GM20000 (cell line): ENCODE measurements at places on chromosomes 2 and 18.

DNA sequence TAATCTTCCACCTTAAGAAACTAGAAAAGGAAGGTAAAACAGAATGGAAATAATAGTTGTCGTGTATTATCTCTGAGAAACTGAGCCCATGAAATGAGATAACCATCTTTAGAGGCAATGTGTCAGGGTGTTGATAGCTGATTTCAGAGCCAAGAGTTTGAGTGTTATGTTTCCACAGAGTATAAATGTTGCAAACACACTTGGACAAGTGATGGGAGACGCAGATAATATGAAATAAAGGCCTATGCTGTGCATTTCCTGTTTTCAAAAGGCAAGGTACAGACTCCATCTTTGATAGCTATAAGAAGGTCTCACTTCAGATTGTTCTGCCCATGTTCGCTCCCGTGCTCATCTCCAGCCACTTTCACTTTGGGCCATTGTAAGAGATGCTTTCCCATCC lies 25.9 kb upstream of the DNER start:
- no peak for DNase-seq

DNA sequence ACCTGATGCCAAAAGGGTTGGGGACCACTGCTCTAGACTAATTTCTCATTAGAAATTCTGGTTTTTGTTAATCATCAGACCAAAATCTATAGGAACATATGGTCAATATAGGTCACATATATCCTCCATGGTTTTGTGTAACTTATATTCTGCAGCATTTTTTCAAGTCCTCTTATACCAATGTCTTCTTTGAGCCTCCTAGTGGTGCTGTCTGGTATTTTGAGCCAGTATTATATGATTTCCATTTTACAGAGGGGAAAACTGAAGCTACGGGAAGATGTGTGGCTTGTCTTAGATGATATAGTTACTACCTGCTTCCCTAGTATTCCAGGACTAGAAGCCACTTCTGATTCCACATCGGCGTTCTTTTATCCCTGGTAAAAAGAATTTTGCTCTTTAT lies 13.8 kb downstream of the MAPK4 start:
- no peak for DNase-seq

DNA sequence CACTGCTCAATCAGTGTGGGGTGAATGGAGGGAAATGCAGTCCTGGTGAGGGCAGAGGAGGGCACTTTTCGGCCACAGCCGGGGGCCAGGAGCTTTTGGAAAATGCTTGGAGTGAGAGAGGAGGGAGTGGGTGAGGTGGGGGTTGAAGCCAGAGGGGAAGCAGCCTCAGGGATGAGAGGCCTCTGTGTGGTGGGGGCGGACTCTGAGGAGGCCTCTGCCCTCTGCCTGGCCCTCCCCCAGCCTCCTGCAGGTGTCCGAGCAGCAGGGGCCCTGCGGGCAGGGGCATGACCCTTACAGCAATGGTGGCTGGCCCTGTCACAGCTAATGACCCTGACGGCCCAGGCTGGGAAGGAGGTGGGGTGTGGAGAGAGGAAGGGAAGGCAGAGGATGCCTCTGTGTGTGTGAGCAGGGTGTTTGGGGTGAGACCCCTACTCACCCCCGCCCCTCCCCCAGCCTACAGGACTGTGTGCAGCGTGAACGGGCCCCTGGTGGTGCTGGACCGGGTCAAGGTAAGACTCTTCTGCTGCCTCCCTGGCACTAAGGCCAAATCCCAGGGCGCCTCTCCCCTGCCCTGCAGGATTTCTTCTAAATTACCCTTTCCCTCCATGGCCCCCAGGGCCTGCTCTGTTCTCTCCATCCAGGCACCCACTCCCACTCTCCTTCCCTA lies 7.6 kb downstream of the ATP6V1B1 start:
- DNase-seq, result no peak

DNA sequence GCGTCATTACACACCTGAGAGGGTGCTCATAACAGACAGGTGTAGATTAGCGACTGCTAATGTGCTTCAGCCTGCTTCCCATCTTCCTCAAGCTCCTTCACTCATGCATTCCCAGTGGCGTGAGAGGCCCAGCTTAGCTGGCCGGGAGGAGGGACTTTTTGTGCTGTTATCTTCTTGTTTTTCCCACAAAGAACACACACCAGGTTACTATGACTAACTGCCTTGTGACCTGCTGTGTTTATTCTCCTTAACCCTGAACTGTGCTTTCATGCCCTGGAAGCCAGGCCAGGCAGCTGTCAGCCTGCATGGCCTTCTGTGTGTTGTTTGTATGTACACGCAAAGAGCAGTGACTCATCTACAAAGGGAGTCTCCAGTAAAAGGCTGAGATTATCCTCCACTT lies 143.8 kb downstream of the PIEZO2 start:
- DNase-seq, result no peak

GRCh38 chr2:224517963-224518362 lies 67.2 kb downstream of the CUL3 start:
- no peak for DNase-seq

GRCh38 chr2:128269990-128270671 lies 48.5 kb downstream of the HS6ST1 start:
- no peak for DNase-seq

- no peak for DNase-seq
These were observed 617.5 kb upstream of the CHAC2 start for GRCh38 chr2:53150146-53150545.

DNA sequence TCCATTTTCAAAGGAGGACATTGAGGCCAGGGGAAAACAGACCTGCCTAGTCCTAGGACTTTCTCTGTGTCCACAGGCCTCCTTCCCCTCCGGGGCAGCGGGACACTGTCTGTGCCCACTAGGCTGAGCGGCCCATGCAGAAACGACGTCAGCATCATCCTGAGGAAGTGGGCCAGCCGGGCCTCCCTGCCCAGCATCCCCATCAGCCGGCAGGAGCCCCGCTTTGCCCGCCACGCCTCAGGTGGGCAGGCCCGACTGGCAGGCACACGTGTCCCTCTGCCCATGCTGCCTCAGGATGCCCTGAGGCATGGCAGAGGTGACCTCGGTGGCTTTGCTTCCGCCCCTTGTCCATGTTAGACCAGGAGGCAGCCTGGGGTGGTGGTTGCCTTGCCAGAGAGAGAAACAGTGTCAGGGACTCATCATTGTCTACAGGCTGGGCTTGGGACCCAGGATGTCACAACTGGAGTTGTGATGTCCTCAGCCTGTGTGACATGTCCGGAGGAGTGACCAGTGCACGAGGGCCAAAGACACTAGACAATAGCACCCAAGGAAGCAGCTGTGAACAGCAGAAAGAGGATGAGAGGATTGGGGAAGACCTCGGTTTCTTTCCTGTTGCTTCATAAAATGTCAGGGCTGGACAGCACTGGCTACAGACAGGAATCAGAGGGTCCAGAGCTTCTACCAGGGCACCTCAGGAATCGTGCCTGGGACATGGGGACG lies 36.8 kb downstream of the TOGARAM2 start:
- DNase-seq, result no peak

- no peak for DNase-seq
These were observed 74.8 kb upstream of the FSIP2 start for GRCh38 chr2:185663811-185664210.

- peak; percentile 54 for DNase-seq
These were observed at the start of gene INHBB for GRCh38 chr2:120346026-120346666. Gene INHBB (plus strand): TSS chr2:120346136. CDS start chr2:120346189, 53 bp downstream.

- DNase-seq, result no peak
These were observed 130.1 kb downstream of the OLA1 start for GRCh38 chr2:174117951-174118930.

- no peak for DNase-seq
These were observed 33.7 kb upstream of the NPAS2 start for GRCh38 chr2:100786297-100786658.

DNA sequence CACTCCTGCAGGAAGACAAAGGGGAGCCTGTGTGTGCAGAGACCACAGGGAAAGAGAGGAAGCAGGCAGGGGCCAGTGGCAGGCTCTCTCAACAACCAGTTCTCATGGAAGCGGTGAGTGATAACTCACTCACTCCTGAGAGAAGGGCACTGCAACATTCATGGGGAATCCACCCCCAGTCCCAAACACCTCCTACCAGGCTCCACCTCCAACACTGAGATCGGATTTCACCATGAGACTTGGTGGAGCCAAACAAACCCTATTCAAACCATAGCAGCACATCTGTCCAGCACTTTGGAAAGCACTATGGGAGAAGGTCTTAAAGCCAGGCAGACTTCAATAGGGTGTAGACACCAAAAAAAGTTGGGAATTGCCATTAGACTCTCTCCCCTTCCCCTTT lies 345.7 kb upstream of the SPRED2 start:
- no peak for DNase-seq

GRCh38 chr2:167365216-167365615 lies 476.9 kb downstream of the XIRP2 start:
- no peak for DNase-seq

DNA sequence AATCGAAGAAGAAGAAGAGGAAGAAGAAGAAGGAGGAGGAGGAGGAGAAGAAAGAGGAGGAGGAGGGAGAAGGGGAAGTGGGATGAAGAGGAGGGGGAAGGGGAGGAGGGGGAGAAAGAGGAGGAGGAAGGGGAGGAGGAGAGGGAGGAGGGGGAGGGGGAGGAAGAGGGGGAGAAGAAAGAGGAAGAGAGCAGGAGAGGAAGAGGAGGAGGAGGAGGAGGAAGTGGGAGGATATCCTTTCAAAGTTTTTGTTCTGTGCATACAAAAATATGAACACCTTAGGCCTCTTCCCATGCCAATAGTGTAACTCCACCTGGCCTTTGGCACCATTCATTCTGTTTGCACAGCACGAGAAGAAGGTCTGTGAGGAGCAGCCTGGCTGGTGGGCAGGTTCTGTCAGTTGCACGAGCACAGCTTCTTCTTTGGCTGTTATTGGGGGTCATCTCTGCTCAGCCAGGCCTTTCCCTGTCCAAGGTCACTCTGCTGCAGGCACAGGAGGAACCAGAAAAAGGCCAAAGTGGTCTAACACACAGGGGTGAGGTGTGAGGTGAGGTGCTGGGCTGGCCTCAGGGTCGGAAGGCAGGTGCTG lies 25.8 kb upstream of the PLB1 start:
- DNase-seq, result no peak

GRCh38 chr2:234251326-234252271 lies 201.1 kb downstream of the SPP2 start:
- DNase-seq, result no peak

GRCh38 chr2:46369783-46370182 lies 72.6 kb downstream of the EPAS1 start:
- DNase-seq, result no peak

GRCh38 chr18:28407681-28408080 lies 230.8 kb upstream of the CDH2 start:
- no peak for DNase-seq

GRCh38 chr2:99081891-99082290 lies 59.6 kb upstream of the C2orf15 start:
- DNase-seq, result no peak

DNA sequence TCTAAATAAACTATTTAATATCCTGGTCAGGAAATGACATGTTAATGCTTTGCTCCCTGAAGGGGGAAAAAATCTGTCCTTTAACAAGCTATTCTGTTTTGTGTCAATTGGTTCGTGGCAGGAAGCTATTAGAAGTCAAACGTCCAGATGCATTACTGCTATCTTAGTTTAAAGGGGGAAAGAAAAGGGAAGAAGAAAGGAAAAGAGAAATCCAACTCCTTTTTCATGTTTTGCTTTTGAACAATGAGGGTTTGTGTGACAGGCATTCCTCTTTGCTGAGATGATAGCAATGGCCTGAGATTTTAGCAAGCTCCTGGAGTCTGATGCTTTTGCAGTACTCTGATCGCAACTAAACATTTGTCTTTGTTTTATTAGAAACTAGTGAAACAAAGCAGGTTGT lies 24.6 kb downstream of the TRIB2 start:
- DNase-seq, result no peak

DNA sequence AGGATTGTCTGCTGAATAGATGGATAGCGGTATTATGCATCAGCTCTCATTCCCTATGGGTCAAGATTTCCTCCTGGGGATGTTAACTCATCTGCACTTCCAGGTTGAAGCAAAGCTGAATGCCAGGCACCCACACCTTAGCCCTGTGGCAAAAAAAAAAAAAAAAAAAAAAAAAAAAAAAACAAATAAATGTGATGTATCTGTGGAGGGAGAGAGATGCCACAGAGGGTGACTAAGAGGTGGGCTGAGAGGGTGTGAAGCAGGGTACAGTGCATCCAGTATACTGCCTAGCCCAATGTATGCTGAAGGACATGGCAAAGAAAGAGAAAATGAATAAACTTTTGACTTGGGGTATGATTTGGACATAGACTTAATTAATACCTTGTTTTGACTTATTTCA lies 91.4 kb downstream of the COPS8 start:
- DNase-seq, result no peak

- DNase-seq, result no peak
These were observed 30.0 kb downstream of the DTNA start for GRCh38 chr18:34740101-34740500.

DNA sequence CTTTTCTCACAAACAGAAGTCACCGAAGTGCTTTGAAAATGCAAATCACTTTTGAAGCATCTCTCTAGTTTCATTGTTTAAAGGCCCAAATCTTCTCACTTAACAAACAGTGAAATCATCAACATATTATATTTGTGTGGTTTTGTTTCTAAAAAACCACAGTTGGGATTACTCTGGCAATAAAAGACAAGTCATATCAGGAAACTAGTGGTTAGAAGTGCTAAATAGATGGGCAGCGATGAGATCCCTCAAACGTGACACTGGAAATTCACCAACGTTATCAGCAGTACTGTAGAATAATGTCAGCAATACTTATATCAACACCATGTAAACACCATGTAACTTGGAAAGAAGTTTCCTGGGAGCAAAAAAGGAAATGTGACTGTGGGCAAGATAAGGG lies 893.5 kb downstream of the SUCLG1 start:
- DNase-seq, result no peak
